Caki2 (cell line): ENCODE measurements at places on chromosomes 12 and 14.

DNA sequence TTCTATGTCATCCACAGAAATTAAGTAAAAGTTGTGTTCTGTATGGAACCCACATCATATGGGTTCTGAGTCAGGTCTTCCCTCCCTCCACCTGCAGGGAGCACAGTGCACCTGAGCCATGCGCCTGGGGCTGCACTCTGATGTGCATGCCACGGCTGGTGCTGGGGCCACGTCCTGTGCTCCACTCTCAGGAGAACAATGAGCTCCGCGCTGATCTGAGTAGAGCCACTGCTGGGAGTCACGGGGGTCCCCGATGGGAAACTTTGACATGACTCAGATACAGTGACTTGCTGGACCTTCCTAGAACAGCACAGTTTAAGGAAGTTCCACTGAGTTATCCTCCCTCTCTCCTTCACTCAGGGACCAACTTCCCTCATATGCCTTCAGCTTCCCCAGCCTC, 683.4 kb downstream of the TMEM121 start:
- DNase-seq, result no peak

DNA sequence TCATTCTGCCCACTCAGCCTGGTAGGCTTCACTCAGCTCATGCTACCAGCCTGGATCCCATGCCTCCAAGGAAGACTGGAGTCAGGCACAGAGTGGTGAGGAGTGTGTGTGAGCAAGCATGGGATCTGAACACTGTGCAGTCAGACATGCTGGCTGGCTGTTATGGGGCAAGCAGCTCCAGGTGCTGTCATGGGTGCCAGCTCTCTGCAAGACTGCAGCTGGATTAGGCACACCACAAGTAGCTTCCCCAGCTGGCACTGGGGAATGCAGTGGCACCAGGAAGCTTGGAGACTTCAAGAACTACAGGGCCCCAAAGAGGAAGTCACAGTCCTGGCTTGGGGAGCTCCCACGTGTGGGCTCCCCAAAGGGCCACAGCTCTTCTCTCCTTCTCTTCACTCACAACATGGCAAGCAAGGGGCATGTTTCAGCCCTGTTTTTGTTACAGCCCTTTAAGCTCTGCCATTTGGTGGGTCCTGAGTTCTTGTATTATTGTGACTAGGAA, 202.5 kb downstream of the VRK1 start:
- DNase-seq, result no peak

DNA sequence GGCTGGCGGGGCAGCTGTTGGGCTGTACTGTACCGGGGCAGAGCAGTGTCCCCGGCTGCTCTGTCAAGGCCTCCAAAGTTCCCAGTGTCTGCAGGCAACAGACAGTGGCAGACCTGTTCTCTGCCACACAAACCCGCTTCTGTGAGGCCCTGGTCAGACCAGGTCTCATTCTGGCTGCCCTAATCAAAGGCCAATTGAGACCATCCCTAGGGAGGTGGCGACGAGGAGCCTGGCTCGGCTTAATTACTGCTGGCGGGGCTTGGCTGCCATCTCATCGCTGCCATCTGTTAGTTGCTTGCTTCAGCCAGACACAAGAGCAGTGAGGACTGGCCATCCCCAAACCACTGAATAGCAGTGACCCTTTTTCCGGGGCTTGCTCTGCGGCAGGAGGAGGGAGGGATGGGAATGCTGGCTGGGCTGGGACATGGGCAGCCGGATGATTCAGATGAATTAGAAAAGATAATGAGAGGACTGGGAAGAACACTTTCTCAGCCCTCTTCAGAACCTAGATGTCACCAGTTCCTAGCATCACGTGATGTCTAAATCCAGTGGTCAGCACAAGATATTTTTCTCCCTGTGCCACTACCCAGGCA, 24.5 kb downstream of the ERG28 start:
- no peak for DNase-seq

DNA sequence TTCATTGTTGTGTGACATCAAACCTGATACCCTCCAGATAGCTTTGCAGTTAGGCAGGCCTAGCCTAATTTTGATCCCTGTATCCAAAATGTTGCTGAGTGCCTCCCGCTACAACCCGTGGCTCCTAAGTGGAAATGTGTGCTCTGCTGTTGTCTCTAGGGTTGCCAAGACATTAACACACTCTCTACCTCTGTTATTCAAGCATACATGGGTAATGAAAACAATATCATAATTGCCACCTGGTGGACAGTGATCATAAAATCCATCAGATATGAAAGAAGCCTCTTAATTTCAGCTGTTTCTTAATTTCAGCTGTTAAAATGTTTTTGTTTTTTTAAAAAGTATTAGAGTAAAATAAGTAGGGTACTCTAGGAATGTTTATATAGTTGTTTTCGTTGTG, 93.5 kb downstream of the PLEKHA5 start:
- DNase-seq, result peak; percentile 60

- DNase-seq, result no peak
These were observed 146.0 kb upstream of the C14orf180 start for GRCh38 chr14:104433401-104434213.

DNA sequence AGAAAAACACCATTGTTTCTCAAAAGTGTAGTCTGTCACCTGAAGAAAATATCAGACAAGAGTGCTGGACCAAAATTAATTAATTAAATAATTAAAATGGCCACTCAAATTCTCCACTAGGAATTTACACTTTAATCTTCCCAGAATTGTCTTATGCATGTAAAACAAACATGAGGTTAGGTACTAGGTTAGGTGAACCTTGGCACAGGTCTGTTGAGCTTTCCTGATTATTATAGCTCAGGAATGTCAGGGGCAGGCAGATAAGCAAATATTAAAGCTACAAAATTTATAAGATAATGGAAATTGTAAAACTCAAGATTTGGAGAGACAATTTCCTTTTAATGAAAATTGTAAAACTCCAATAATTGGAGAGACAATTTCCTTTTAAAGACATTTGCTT, 253.2 kb downstream of the BMP4 start:
- DNase-seq, result no peak

DNA sequence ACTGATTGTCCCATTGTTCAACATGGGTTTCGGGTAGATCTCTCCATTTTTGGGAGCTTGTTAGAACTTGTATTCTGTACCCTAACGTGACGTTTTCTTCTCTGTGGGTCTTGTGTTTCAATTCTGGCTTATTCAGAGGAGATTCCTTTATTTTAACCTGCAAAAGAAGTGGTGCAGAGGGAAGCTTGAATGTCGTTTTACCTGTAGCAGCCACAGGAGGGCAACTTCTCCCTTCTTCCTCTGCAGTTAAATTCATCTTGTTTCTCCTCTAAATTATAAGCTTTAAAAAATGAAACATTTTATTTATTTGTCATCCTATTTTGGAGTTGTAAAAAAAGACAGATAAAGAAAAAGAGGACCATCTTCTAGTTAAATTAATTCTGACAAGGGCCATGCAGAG, 13.7 kb upstream of the CLEC4D start:
- peak; percentile 2 for DNase-seq

DNA sequence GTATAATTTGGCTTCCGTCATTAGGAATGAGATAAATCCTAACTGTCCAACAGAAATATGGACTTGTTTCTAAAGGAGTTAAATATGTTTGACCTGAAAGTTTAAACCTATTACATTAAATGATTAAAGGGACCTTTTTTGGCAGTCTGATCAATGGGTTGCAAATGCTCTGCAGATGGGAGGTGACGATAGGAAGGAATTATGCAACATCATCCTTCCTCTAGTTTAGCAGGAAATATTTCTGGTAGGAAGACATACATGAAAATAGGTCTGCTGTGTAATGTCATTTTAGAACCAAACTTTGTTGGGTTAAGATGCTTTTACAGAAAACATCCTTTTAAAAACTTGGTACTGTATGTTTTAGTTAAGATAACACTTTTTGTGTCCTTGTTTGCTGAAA, 2.6 kb downstream of the LRRC10 start:
- no peak for DNase-seq

GRCh38 chr12:88946372-88946997, 366.2 kb upstream of the KITLG start:
- DNase-seq, result no peak

DNA sequence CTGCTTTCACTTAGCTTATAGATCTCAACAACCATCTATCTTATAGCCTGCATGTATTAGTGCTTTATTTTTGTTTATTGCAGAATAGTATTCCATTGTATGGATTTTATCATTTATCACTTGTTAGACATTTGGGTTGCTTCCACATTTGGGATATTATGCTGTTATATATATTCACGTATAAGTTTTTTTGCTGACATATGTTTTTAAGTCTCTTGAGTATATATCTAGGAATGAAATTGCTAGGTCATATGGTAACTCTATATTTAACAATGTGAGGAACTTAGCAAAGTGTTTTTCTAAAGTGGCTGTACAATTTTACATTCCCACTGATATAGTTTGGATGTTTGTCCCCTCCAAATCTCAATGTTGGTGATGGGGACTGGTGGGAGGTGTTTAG, 208.1 kb downstream of the CPNE8 start:
- no peak for DNase-seq

DNA sequence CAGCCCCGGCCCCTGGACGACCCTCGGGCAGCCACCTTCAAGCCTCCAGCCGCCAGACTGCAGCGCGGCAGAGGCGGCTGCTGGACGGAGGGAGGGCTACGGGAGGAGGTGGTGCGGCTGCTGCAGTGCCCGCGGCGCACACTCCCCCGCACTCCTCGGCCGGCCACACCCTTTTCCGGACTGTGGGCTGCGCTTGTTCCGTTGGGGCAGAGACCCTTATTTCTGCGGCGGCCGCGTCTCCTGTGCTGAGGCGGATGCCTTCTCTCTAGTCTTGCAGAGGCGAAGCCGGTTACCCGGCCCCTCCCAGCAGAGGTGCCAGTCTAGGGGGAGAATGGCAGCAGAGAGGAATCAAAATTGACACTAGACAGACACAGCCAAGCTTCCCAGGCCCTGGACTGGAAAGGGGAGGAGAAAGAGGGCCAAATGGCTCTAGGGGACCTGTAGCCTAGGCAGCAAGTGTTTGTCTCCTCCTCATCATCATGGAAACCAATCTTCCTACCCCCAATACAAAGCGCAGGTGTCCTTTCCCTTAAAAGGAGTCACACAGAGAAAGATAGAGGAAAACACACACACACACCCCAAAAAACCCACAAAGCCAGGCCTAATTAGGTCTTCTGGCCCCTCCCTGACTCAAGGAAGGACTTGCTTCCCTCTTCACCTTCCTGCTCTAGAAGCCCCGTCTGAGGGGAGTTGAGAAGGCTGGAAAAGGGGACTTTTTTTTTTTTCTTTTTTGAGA, 1.3 kb downstream of the ESYT1 start:
- DNase-seq, result peak; percentile 55

DNA sequence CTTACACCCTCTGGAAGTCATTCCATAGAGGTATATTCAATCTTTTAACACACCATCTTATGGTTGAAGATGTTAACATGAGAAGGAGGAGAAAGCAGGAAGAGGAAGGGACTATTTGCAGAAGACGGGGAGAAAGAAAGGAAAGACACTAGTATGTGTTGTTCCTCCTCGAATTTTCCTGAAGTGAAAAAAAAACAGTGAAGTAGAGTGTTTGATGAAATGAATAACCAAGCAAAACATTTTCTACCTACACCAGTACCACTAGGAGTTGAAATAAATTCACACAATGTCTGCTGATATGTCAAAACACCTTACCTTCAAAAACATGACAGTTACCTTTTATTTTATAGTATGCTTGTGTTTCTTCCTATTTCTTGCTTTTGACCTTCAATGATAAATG, 1.4 kb upstream of the CNOT2 start:
- DNase-seq, result no peak

DNA sequence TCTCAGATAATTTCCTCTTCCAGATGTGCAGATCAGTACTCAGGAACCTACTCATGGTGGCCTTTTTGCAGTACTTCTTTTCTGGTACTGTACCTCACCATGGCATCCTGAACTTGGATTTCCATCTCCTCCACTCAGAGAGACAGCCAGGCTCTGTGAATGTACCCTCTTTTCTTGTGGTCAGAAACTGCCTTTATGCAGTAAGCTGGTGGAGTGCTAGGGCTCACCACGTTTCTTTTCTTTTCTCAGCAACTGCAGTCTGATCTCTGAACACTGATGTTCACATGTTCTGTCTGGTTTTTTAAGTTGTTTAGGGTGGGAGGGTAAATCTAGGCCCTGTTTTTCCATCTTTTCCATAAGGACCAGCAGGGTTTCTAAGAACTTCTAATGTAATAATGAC, 99.8 kb upstream of the NRXN3 start:
- DNase-seq, result no peak

GRCh38 chr12:118103601-118104382, at the start of gene VSIG10:
TSS of gene VSIG10 (minus strand) at chr12:118104011. CDS start at chr12:118103671, 340 bp downstream.
- peak; percentile 90 for DNase-seq

DNA sequence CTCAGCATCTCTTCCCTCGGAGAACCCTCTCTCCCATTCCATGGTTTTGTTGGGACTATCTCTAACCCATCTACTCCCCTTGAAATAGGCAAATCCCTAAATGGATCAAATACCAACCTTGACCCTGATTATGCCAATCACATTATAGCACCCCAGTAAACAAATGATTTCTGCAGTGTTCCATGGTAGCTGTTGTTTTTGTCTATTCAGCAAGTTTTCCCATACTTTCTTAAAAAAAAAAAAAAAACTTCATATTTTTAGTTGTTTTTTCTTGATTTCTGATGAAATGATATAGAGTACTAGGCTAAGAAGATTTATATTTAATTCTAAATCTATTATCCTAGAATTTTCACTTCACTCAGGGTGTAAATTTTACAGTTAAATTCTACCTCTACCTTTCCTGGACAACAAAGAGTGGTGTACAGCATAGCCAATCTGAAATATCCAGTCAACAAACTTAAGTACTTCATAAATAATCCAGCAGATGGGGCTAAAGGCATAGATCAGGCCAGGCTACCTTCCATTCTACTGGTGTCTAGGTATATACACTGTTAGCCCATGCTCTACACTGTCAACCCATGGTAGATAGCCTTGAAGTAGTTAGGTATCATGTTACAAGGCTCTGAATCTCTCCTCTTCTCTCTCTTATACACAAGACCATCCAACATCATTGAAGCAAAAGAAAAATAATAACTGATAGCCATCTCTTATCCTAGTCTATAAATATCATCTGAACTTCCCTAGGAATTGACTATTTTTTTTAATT, 82.2 kb downstream of the PLEKHG7 start:
- DNase-seq, result peak; percentile 59

- DNase-seq, result no peak
These were observed 22.4 kb downstream of the PROX2 start for GRCh38 chr14:74853581-74853980.

DNA sequence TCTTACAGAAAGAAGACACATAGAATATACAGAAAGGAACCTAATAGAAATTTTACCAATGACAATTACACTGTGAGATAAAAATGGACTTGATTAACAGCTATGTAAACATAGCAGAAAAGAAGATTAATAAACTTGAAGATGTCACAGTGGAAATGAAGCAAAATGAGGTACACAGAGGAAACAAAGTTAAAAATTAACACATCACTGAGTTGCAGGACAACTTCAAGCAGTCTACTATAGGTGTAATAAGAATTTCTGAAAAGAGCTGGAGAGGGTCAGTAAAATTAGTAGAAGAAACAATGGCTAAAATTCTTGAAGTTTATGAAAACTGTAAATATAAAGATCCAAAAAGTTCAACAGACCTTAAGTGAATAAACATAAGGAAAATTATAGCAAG, 738.7 kb downstream of the C12orf50 start:
- no peak for DNase-seq

DNA sequence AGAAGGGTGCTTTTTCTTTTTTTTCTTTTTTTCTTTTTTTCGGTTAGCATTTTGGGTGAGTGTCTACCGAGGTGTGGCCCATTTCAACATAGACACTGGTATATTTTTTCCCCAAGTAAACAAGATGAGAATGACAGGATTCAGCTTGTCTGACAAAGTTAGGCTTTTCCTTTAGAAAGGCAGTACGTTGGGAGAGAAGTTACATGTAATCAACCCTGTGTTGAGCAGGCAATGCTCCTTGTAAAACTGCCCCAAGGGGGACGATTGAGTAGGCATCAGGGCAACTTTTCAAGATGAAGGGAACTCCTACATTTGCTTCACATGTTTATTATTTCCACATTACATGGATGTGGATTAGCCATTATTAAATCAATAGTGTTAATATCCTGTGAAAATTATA, 1.7 kb downstream of the EMP1 start:
- no peak for DNase-seq
